Stimulated activated CD8-positive, alpha-beta memory T cell treated with anti-CD3 and anti-CD28 coated beads, Interleukin-4, amount 100 ng/mL, for 1 hour (primary cell): ENCODE measurements at places on chromosomes 16 and 17.

DNA sequence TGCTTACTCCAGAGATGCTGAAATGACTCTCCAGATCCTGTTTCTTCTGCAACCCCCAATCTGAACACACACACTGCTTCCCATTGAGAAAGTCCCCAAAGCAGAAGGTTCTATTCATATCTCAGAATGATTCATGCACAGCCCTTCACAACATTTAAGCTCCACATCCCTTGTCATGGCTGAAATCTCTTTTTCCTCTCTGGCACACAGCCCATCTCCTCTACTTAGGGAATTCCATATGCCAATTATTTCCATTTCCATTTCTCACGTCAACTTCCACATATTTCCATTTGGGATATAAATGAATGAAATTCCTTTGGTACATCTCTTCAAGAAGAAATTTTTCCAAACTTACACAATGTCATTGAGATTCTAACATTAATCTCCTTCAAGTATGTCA, 119.6 kb downstream of the CDH11 start:
- no peak for DNase-seq

DNA sequence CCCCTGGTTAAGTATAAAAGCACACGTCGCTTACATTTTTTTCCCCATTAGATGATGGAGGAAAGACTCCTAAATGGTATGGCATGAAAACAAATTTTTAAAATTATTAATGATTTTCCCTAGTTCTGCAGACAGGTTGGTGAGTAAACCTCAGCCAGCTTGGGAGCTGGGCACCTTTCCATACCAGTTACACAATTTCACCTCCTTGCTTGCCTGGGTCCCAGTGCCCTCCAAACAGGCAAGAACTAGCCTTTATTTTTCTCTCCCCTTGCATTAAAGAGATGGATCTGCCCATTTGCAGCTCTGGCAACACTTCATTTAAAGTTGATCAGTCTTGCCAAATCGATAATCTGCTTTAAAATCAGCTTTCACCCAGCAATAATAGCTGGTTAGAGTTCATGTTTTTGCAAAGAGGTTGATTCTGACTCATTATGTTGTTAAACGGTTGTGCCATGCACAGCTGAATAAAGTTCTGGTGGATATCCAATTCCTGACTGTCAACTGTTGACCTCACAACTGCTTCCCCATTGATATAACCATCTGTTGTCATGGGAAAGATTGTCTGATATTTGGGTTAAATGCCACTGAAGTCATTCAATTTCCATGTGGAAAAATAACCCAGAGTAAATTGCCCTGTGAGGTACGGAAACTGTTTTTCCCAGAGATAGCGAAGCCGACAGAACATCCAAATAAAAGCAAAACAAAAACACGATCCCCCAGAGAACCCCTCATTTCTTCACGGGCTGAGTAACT, 1.3 kb downstream of the C17orf58 start:
- no peak for DNase-seq

GRCh38 chr16:84706856-84707255, 7.1 kb downstream of the USP10 start:
- DNase-seq: no peak

- DNase-seq: no peak
These were observed 50.5 kb upstream of the ZNF750 start for GRCh38 chr17:82890339-82890730.

DNA sequence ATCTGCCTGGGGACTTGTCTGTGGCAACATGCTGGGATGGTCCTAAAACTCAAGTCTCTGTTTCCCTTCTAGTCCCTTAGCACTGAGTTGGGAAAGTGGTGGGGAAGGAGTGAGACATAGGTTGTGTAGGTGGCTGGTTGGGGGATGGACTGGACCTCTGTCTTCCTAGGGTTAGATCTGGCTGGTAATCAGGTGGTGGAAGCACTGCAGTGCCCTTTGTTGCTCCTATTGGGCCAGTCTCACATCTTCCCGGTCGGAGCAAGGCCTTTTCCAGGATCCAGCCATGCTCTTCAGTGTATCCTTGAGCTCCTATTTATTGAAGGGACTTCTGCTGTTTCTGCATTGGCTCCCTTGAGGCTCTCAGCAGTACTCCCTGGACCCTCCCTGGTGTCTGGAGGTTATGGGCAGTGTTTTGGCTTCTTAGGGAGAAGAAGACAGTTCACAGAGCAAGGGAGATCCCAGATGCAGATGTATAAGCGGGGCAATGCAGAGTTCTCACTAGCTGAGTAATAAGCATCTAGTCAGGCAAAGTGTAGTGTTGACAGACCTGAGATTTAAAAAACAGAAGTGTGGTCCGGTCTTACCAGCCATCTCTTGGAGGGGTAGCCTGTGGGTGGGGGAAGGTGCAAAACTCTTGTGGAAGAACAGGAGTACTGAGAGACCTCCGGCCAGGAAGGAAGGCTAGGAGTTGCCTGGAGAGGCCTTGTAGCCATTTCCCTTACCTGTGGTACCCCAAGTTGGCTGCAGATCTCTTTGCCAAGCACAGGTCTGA, 1.3 kb upstream of the NUTF2 start:
- no peak for DNase-seq
